ENCODE measurements at places on chromosomes 3 and 15.

- DNase-seq: no peak
These were observed 78.9 kb downstream of the ESYT3 start for GRCh38 chr3:138513090-138513843.

- no peak for DNase-seq
These were observed 15.2 kb downstream of the GXYLT2 start for GRCh38 chr3:72903004-72903403.

- no peak for DNase-seq
These were observed 95.6 kb downstream of the ECT2 start for GRCh38 chr3:172846103-172846561.

DNA sequence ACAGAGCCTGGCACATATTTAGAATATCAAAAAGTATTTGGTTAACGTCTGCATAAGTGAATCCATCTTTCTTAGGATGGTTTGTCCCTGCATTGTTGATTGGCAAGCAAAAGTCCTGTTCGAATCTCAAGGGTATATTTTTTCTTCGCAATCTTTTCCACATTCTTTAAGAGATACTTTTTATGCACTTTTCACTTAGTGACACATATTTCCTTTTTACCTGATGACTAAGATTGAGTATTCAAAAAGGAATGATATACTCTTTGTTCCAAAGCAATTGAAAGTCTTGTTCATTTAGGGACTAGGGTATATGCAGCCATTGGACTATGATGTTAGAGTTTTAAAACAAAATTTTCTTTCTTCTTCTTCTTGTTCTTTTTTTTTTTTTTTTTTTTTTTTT is 349.9 kb downstream of the NLGN1 start:
- DNase-seq: no peak

DNA sequence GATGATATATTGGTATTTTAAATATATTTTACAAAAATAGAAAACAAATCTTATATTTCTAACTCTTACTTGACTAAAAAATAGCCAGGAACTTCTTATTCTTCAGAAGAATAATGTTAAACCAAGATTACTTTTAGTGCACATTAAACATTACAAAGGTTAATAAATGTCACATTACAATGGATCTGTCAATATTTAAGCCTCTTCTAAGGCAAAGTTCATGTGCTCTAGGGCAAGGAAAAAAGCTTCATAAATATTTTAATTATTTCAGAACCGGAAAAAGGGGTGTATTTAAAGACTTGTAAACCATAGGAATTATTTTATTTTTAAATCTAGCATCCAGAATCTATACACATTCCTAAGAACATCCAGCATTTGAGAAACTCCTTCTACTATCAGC is 166.9 kb upstream of the ROBO2 start:
- no peak for DNase-seq

DNA sequence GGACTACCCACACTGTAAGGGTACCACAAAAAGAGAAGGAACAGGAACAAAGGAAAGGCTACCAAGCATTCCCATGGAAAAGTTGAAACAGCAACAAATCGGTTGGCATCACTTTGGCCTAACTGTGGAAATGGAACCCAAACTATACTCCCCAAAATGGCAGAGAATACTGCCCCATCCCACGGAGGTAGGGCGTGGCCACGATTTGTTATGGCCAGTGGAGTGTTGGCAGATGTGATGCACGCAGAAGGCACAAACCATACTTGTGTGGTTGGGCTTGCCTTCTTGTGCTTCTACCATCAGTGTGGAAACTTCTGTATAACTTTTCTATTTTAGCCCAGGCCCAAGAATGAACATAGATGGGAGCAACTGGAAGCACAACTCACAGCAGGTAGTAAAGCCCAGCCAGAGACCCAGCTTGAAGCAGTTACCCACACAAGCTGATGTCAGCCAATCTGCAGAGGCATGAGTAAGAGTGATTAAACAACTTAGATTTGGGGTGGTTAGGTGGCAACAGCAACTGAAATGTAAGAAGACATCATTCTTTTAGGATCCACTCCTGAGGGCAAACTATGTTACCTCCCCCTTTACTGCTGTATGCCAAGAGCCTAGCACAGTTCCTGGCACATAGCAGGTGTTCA is 64.1 kb downstream of the BTD start:
- DNase-seq: no peak

DNA sequence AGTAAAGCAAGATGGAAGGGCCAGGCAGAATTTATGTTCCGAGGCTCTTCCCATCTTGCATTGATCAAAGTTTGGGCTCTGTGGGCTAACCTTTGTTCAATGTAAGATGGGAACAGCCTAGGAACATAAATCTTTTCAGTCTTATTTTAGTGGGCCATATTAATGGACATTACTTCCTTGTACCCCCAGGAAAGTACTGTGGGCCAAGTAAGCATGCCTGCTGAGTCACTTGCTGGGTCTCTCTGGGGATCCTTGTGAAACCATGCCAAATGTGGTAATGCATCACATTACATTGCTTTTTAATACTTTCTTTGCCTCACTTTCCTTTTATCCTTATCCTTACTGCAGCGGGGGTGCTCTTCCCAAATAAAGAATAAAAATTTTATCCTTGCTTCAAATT is 349.5 kb upstream of the POU1F1 start:
- DNase-seq: no peak

- DNase-seq: no peak
These were observed 40.5 kb downstream of the ARMC8 start for GRCh38 chr3:138227650-138228049.

DNA sequence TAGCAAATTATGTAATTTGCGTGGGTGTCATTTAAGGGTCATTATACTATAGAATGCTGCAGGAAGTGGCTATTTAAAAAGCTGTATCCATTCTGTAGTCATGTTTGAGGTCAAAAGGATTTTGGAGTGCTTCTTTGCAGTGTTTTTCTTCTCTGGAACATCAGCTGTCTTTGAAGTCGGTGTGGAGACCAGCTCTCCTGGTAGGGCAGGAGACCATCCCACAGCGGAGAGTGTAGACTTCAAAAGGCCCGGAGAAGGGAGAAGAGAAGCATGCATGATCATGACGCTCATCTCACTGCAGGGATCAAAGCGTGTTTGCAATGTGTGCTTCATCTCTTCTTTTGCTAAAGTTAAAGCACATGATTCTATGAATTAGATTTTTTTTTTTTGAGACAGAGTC is 19.9 kb downstream of the PXK start:
- no peak for DNase-seq

GRCh38 chr3:126957776-126958637 is 24.9 kb upstream of the PLXNA1 start:
- DNase-seq: no peak

- no peak for DNase-seq
These were observed 41.6 kb downstream of the GSK3B start for GRCh38 chr3:120052677-120053076.

DNA sequence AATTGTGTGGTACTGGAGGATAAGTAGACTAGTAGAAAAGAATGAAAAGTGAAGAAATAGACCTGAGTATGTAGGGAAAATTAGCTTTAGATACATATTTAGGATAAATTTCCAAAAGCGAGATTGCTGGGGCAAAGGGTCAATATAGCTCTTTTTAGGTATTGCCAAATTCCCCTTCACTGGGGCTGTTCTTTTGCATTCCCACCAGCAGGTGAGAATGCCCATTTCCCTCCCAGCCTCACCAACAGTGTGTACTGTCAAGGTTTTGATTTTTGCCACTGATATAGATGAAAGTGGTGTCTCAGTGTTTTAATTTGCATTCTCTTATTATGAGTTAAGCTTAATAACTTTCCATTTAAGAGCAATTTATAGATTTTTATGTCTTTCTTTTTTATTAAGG is 35.7 kb upstream of the BHLHE40 start:
- no peak for DNase-seq
